ENCODE measurements at places on chromosomes 5 and 9. TPM values are rescaled to one million over a fixed set of nuclear protein-coding genes. Genes with fewer than 3 reads are reported as not detected.
A peak's percentile ranks its signal among the peaks of the same experiment; 100 is the strongest.

DNA sequence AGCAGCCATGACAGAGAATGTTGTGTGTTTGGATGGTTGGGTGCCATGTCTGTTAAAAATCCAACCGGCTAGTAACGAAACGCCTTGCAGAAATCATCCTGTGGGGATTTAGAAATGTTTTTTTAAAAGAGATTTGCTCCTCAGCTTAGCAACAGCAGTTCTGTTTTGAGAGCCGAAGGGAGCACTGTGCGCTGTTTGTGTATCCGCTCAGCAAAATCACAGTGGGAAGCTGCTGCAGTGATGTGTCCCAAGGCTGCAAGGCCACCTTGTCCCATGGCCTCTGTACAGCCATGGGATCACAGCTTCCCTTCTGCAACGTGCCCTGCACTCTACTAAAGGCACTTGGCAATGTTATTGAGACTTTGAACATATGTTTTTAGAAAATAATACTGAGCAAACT, 40.9 kb downstream of the TRIO start:
- no peak for DNase-seq

DNA sequence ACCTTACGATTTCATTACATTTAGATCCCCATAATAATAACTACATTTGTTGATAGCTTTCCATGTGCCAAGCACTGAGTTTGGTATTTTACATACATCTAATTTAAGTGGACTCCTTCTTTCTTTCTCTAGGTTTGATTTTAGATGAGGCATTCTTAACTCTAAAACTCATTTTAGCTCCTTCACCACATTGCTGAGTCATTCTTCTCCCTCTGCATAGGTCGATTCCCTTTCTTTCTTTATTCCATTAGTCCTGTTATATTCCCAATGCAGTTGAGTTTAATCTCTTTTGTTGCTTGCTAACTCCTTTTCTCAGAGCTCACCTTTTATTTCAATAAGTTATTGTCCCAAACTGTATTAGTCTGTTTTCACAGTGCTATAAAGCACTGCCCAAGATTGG, 329.8 kb downstream of the TAF11L14 start:
- no peak for DNase-seq

GRCh38 chr9:91694081-91694870, 255.8 kb downstream of the ROR2 start:
- no peak for DNase-seq

- no peak for DNase-seq
Measured at GRCh38 chr9:83473488-83473971, 64.7 kb downstream of the FRMD3 start.

DNA sequence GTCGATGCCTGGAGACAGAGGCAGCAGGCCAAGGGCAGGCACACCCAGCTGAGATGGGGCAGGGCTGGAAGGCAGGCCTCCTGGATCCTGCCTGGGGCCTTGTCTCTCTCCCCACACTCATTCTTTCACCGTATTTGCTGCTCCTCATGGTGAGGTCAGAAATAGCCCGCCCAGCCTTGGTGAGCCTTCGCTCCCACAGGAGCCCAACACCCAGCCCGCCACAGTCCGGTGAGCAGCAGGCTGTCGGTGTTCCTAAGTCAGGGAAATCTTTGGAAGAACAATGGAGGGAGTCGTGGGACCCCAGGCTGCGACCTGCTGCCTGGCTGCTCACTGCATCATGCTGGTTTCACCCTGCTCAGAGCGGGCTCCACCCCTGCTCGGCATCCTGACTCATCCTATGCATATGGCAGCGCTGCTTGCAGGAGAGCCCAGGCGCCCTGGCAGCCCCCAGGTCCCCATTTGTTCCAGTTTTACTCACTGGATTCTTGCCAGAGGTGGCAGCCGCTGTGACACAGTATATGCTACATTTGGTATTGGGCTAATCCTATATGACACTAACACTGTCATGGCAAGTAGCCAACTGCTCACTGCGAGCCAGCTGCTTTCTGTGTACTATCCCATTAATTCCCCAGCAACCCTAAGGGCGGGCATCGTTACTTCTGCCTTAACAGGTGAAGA, 53.2 kb upstream of the NCS1 start:
- DNase-seq, result no peak

DNA sequence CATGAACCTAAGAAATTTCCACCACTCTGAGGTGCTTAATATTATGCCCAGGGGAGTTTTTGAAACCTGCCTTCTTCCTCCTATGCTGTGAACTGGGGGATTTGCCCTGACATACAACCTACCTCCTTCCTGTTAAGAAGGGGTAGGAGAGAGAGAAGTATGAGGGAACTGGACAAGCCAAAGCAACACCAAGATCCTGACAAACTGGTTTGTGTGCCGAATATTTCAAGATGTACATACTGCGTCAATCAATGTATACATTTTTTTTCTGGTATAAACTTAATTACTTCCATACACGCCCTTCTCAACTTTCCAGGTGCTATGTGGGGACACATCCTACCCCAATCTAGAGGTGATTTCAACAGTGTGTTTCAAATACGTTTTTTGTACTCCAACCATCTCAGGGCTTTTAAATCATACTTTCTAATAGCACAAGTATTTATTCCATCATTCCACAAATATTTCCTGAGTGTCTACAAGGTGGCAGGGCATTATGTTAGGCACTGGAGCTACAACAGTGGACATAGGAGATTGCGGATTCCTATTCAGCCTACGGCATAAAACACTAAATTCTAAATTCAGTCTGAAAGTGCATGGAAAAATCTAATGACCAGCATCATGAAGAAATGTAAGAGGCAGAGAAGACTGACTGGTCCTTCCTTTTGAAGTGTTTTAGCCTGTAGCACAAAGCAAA, 70.1 kb upstream of the IFNK start:
- no peak for DNase-seq

- no peak for DNase-seq
Measured at GRCh38 chr5:139050432-139050831, 147.7 kb downstream of the SIL1 start.

- no peak for DNase-seq
Measured at GRCh38 chr9:79490657-79491248, 81.0 kb upstream of the TLE4 start.

- peak; percentile 87 for DNase-seq
Measured at GRCh38 chr5:135977375-135977928, 22.7 kb upstream of the LECT2 start.

GRCh38 chr5:73333944-73334703, 114.5 kb downstream of the FOXD1 start:
- DNase-seq, result no peak

- no peak for DNase-seq
Measured at GRCh38 chr5:180435594-180435993, 58.6 kb upstream of the CNOT6 start.

- DNase-seq, result no peak
Measured at GRCh38 chr5:158409507-158409906, 550.6 kb upstream of the CLINT1 start.

GRCh38 chr9:121675969-121676822, 24.8 kb downstream of the DAB2IP start:
- peak; percentile 58 for DNase-seq

- no peak for DNase-seq
Measured at GRCh38 chr9:31536471-31536870, 848.0 kb upstream of the ACO1 start.

- no peak for DNase-seq
Measured at GRCh38 chr9:11235061-11235460, 622.3 kb upstream of the PTPRD start.

GRCh38 chr5:72888595-72888994, 67.2 kb upstream of the FCHO2 start:
- DNase-seq, result no peak

- no peak for DNase-seq
Measured at GRCh38 chr9:124355039-124355940, 60.0 kb downstream of the PSMB7 start.

DNA sequence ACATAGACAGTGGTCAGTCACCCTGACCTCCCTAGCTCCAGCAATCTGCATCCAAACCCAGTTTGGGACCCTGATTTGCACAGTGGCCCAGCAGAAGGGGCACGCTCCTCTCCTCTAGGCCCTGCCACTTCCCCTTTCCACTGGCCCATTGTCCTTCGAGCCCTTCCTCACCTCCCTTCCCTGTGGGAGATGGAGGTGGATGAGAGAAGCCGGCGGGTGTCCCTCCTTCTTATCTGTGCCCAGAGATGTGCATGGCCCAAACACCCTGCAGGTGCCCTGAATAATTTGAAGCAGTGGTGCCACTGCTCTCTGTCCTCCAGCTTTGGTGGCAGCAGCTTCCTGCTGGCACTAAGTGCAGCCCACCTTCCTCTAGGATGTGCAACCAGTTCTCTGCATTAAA, 140.0 kb downstream of the BARX1 start:
- DNase-seq, result no peak

DNA sequence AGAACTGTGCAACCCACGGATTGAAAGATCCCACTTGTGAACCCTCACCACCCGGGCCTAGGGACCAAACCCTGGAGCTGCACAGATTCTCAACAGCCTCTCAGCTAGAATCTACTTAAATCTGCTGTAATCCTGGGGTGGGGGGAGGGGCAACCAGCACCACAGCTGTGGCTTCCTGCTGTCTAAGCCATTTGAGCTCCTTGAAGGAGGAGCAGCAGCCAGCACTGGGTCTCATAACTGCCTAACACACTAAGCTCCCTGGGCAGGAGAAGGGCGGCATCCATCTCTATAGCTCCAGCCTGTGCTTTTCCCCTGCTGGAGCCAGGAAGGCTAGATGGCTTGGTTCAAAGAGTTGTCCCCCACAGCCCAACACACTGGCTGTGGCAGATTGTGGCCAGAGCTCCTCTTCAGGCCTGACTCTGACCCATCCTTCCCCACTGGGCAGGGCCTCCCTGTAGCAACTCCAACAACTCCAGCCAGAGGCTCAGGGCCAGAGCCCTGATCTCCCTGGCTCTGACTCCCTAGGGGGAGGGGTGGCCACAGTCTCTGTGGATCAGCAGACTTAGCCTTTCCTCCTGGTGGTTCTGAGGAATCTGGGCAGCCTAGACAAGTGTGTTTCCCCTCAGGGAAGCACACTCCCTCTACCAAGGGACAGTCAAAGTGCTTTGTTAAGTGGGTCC, 72.0 kb upstream of the C9orf72 start:
- DNase-seq, result no peak

GRCh38 chr9:6680797-6681146, 35.2 kb upstream of the GLDC start:
- peak; percentile 93 for DNase-seq

- DNase-seq, result no peak
Measured at GRCh38 chr9:135030566-135031226, 56.8 kb upstream of the OLFM1 start.

DNA sequence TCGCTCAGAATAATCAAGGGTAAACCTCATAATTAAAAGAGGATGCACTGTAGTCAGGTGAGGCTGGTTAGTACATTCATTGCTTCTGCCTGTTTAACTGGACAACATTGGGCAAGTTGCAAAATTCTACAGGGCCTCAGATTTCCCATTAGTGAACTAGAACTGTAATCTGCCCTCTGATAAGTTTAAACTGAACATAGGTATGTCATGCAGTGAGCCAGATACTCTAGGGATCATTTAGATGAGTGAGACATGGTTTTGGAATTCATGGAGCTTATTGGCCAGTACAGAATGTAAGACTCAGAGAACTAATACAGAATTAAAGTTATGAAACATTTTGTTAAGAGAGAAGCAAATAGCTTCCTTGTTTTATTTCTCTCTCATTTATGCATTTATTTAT, 35.9 kb downstream of the RNF44 start:
- DNase-seq, result no peak

DNA sequence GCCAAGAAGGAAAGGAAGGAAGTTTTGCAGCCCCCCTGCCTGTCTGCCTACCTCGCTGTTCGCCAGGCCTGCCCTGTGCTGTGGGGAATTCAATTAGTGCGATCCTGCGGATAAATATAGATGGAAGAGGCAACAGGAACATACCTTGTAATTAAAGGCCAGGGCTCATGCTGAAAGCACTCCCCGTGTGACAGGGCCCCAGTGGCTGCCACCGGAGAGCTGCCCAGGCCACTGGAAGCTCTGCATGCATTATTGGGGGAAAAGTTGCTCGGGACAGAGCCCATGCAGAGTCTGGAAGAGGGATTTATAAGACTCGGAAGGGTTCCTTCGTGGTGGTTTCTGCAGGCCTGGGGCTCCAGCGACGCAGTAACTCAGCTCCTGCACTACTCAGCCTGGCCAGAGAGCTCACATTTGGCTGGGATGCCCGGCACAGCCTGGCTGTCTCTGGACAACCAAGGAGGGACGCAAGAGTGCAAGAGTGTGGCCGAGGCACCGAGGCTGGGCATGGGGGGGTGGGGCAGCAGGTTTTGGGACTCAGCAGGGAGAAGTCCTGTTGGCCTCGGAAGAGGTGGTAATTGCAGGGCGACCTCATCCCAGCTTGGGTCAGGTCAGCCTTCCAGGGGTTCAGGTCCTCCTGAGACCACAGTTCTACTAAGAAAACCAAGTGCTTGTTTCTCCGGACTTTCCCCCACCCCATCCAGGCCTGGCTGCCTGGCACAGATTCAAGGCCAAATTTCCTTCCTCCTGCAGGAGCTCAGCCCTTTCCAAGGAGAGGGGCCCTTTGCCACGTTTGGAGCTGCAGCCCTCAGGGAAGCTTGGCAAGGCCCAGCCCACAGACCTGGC, 68.1 kb upstream of the GGTA1 start:
- DNase-seq, result no peak

DNA sequence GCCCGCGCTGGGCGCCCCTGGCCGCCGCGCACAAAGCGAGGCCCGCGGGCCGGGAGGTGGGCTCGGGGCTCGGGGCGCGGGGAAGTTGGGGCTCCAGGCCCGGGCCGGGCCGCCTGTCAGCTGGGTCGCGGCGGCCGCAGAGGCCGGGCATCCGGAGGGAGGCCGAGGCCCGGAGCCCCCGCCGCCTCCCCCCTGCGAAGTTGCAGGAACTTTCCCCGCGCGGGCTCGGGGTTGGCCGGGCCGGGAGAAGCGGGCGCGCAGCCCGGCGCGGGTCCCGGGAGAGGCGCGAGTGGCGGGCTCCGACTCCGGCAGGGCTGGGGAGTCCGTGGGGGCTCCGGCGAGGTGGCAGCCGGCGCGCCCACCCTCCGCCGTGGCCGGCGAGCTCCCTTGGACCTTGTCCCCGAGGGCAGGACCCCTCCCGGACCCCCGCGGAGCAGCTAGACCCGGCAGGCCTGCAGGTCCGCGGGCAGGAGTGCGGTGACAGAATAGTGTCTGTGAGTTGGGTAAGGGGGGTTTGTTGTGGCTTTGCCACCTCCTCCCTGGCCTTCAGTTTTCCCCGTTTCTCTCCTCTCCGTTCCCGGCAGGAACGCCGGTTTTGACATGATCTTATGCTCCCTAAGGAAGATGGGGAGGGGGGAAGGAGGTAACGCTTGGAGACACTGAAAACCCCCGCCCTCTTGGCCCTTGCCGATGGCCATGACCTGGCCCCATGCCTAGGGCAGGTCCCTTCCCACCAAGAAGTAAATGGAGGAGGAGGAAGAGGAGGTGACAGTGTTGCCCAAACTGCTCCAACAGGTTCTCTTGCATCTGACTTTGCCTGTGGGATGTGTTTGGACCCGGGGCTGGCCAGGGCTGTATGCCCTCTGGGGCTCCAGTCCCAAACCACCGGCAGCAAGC, 942 bp downstream of the PHF2 start:
- DNase-seq, result peak; percentile 90

SLC4A9 gene
- total RNA-seq, result 0.10 TPM

AK8 gene
- total RNA-seq, result 0.92 TPM

PPP3R2 gene
- total RNA-seq, result not detected

TAF7 gene
- 68.7 TPM for total RNA-seq

PCDHGA10 gene
- total RNA-seq, result 2.5 TPM

LEAP2 gene
- 1.9 TPM for total RNA-seq

GFPT2 gene
- total RNA-seq, result 2.0 TPM

ADAMTS12 gene
- 1.4 TPM for total RNA-seq

MEF2C gene
- 119 TPM for total RNA-seq

CERCAM gene
- 22.7 TPM for total RNA-seq

IL5 gene
- not detected for total RNA-seq

SLC12A2 gene
- 20.1 TPM for total RNA-seq

TSSK1B gene
- total RNA-seq, result not detected

MYMK gene
- not detected for total RNA-seq

LCN9 gene
- not detected for total RNA-seq

PARP8 gene
- 106 TPM for total RNA-seq

PROB1 gene
- 1.6 TPM for total RNA-seq
